Peyer's patch (tissue), 4 donors: ENCODE measurements at places on chromosomes 2 and 18.

DNA sequence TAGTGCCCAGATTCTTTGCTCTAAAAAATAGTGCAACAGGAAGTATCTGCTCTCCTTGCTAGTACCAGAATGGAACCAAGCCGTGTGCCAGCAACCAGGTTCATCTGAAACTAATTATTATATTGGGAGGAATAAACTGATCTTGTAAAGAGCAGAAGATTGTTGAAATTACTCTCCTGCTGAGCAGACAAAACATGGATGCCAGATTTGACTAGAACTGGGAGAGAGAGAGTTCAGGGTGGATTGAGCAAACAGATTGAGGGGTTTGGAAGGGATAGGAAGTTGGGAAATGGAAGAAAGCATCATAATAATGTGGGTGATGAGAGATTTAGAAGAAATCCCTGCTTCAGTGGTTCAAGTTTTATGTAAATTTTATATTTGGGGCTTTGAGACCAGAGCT, 160.1 kb upstream of the RASGRP3 start:
- DNase-seq = no peak

- no peak for DNase-seq
These were observed 64.0 kb downstream of the CHST9 start for GRCh38 chr18:27121108-27121507.

DNA sequence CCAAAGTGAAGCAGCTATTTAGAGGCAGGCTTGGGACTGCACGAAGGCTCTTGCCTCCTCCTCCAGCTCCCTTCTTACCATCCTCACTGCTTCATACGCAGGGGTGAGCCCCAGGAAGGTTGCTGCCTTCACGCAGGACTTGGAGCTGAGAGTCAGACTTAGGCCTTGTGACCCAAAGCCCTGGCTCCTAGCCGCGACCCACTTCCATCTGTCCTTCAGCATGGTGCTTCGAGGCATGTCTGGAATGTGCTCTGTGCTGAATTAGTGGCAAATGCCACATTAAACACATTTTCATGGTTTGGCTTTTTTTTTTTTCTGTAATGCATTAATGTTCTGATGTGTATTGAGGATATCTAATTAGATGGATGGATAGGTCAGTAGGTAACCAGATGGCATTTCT, 37.5 kb downstream of the ITGB1BP1 start:
- DNase-seq = no peak

- DNase-seq = no peak
These were observed 3.0 kb downstream of the BUB1 start for GRCh38 chr2:110674620-110675555.

DNA sequence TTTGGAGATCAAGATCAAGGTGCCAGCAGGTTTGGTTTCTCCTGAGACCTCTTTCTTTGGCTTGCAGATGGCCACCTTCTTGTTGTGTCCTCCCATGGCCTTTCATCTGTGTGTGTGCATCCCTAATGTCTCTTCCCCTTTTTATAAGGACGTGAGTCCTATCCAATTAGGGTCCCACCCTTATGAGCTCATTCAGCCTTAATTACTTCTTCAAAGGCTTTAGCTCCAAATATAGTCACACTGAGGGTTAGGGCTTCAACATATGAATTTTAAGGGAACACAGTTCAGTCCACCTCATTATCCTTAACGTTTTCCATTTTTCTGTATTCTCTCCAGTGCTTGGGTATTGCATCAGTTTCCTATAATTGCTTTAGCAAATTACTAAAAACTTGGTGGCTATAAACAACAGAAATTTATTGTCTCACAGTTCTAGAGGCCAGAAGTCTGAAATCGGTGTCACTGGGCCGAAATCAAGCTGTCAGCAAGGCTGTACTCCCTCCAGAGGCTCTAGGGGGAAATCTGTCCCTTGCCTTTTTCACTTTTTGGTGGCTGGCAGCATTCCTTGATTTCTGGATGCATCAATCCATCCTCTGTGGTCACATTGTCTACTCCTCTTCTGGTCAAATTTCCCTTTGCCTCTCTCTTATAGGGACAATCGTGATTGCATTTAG, 34.1 kb downstream of the CDC42EP3 start:
- no peak for DNase-seq

DNA sequence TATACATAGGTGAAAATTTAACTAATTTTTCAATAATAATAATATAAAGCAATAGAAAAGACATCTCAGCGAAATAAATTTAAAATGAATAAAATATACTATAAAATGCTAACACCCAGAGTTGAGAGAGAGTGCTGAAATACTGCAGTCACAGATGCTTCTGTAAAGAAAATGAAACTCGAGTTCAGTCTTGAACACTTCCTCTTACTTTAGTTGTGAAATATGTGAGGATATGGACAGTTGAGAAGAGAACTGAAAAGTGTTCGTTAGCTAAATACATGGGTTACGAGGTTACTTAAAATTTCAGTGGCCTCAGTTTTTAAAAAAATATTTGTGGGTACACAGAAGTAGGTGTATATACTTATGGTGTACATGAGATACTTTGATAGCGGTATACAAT, 106.8 kb downstream of the DNAH7 start:
- DNase-seq = no peak

- no peak for DNase-seq
These were observed 102.6 kb upstream of the SMIM21 start for GRCh38 chr18:75530118-75530517.

GRCh38 chr2:48080534-48081316, 174.4 kb upstream of the FBXO11 start:
- DNase-seq = no peak

DNA sequence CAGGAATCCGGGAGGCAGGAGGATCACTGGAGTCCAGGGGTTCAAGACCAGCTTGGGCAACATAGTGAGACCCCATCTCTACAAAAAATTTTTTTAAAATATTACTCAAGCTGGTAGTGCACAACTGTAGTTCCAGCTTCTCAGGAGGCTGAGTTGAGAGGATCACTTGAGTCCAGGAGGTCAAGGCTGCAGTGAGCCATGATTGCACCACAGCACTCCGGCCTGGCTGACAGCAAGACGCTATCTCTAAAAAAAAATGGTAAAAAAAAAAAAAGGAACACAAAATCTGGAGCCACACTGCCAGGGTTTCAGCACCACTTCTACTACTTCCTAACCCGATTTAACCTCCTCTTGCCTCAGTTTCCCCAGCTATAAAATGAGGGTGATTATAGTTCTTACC, 57.0 kb downstream of the STEAP3 start:
- DNase-seq = no peak
